ENCODE measurements at places on chromosomes 1 and 21. TPM values are rescaled to one million over a fixed set of nuclear protein-coding genes. Genes with fewer than 3 reads are reported as not detected.

DNA sequence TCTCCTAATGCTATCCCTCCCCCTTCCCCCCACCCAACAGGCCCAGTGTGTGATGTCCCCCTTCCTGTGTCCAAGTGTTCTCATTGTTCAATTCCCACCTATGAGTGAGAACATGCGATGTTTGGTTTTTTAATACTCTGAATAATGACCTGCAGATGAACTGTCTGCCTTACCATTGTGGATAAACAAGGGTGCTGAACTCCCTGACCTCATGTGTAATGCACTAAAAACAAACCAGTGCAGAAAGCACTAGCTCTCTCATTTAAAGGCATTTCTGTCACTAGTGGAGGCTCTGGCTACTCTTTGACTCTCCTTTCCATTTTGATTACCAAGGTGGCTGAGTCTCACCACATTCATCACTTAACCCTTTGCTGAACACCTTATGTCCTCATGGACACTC is 23.1 kb upstream of the TRAF3IP3 start:
- no peak for DNase-seq

GRCh38 chr1:210688512-210689234 is 360.0 kb downstream of the HHAT start:
- no peak for DNase-seq

DNA sequence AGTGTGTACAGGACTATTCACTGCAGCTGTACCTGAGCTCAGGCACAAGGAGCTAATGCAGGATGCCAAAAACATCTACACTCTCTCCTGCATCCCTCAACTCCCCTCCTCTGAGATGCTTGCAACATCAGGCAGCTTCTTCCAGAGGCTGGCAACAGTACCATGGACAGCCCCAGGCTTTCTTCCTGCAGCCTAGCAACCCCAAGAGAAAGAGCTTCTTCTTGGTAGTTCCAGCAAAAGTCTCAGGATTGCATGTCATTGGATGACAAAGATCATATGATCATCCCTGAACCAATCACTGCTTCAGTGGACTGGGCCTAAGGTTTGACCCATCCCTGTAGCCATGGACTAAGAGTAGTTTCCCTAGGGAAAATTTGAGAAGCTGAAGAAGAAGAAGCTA is 46.7 kb downstream of the CAMK2N1 start:
- DNase-seq: no peak

DNA sequence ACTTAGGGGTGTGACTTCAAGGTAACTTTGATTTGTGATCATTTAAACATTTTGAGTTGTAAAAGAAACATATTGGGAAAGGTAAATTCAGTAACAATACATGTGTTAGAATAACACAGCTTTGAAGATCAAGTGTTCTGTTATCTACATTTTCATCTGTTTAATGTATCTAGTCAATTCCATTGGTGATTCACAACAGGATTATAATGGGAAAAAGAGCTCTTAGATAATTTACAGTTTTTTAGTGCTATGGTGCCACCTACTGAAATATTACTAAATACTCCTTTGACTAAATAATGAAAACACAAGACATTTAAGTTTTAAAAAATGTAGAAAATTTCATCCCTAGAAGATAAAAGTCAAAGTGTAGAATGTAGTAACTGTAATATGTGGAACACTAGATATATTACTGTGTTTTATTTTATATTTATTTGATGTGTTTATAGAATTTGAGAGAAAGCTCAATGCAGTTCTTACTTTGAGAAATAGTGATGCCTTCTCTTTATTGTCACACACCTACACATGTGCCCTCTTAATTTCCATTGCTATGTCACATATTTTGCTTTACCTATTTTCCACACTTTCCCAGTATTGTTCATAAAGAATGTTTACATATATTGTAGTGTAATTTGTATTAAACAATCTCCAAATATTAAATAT is 47.4 kb downstream of the PTPRC start:
- no peak for DNase-seq

ANKRD35 gene
- polyA plus RNA-seq: 2.1 TPM
